ENCODE measurements at places on chromosomes 7 and 10.

- DNase-seq: no peak
Measured at GRCh38 chr7:124779620-124780019, 14.0 kb upstream of the GPR37 start.

GRCh38 chr7:111558991-111559390 is 3.3 kb downstream of the IMMP2L start:
- DNase-seq: no peak

DNA sequence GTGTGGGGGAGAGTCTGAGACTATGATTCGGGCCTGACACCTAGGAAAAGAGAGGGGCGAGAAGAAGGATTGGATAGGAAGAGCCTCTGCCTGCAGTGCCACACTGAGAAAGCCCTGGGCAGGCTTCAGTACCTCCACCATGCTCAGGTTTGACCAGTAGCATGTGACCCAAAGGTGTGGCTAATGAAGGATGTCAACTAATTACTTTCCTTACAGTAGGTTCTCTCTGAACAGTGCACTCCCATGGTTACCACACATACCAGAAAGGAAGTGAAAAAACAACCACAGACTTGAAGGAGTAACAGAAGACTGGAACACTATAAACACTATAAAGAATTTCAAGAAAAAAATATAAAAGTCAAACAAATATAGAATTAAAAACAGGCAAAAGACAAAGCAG is 46.2 kb downstream of the SEM1 start:
- no peak for DNase-seq

DNA sequence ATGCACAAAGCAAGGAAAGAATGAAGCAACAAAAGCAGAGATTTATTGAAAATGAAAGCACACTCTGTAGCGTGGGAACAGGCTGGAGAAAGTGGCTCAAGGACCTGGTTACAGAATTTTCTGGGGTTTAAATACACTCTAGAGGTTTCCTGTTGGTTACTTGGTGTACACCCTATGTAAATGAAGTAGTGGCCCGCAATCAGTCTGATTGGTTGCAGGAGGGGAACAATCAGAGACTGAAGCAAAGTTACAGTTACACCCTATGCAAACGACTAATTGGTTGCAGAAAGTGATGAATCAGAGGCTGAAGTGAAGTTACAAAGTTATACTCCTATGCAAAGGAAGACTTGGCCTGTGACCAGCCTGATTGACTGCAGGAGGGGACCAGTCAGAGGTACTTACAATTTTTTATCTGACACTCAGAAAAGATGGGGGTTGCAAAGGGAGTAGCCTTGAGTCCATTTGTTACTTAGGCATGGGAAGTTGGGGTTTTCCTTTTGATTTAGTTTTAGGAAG is 3.6 kb upstream of the MTPN start:
- DNase-seq: peak; percentile 63

GRCh38 chr10:80281784-80282765 is 7.4 kb downstream of the MAT1A start:
- DNase-seq: no peak

- DNase-seq: no peak
Measured at GRCh38 chr10:95694665-95695064, 938 bp upstream of the TCTN3 start.

GRCh38 chr10:27258492-27258837 is 17.9 kb upstream of the ACBD5 start:
- no peak for DNase-seq

GRCh38 chr10:117980216-117980615 is 66.5 kb downstream of the RAB11FIP2 start:
- DNase-seq: no peak

DNA sequence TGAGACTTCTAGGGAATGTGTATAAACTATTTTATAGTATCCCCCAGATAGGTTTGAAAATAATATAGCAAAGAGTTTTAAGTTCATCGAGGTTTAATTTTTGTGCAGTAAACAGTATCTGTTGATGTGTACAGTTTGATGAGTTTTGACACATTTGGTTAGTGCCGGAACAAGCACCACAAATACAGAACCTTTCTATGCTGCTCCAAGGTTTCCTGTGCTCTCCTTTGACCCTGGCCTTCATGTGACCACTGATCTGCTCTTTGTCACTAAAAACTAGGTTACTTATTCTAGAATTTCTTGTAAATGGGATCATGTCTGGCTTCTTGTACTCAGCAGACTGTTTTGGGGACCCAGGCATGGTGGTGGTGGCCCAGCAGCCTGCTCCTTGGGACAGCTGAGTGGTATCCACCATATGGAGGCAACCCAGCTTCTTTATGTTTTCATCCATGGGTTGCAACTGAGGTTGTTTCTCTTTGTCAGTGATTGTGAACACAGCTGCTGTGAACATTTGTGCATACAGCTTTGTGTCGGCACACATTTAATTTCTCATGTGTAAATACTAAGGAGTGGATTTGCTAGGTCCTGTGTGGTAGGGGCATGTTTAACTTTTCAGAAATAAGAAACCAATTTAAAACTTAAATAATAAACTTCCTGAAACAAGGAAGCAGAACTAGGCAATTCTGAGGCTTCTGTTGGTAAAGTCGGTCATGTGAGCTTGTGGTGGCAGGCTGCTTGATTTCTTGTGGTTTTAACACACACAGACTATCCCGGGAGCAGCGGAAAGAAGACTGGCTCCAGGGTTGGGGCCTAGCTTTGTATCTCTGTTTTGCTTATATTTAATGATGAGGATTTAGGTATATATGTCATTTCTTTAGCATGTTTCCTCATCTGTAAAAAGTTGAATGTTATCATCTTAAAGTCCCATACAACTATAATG is 219.4 kb downstream of the ABCA13 start:
- DNase-seq: no peak

- DNase-seq: no peak
Measured at GRCh38 chr10:71621231-71622153, 98.1 kb downstream of the C10orf105 start.

GRCh38 chr7:37352974-37353948 is 95.4 kb downstream of the ELMO1 start:
- peak; percentile 57 for DNase-seq

DNA sequence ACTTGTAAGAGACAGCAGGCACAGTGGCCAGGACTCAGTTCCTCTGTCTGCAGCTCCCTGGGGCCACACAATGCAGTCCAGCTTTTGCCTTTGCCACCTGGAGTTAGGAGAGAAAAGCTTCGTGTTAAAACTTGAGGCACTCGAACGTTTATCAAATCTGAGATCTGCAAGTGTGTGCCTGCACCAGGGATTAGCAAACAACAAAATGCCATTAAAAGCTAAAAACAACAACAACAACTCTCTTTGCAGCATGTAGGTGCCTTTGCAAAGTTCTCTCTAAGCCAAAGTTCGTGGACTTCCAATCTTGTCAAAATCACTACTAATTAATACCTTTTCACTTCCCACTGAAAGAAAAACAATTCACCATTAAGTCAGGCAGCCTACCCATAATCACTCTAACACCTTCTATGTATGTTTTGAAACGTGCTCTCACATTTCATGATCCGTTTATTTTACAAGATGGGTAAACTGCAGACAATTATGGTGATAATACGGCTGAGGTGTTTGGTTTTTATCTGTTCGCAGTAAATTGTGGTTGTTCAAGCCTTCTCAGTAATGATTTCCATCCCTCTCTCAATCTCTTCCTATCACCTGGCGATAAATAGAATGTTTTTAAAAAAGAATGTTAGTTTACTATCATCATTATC is 36.2 kb upstream of the SDK1 start:
- DNase-seq: no peak

DNA sequence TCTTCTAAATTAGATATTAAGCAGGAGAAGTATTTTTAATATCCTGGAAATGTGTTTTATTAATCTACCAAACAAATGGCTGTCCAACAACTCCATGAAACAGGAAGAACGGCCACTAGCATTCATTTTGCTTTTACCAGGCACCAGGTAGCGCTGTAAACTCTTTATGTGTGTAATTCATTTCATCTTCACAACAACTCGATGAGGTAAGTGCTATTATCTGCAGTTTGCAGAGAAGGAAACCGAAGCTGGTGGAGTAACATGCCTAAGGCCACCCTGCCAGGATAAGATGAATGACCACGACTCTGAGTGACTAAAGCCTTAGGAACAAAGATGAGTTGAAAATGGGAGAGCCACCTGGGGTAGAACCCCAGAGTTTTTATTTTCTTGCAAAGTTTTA is 101.2 kb downstream of the KIAA1217 start:
- no peak for DNase-seq

DNA sequence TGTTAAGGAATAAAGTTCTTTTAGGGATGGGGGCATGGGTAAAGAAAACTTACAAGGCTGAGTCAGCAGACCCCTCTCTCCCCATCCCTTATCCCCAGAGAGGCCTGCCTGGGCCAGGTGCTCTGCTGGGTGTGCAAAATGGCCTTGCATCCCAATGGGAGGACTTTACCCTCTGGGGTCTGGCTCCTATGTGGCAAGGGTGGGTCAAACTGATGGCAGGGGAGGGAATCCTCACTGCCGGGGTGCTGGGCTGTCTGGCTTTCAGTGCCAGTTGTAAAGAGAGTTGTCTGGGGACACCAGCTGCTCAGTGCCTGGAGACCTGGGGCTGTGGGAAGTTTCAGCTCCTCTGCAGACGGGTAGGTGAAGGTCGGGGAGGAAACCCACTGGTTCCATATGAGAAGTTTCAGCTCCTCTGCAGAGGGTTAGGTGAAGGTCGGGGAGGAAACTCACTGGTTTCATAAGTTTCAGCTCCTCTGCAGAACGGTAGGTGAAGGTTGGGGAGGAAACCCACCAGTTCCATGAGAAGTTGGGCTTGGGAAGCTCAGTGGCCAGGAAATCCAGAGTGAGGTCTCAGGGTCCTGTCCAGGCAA is 127.2 kb upstream of the PODXL start:
- no peak for DNase-seq

DNA sequence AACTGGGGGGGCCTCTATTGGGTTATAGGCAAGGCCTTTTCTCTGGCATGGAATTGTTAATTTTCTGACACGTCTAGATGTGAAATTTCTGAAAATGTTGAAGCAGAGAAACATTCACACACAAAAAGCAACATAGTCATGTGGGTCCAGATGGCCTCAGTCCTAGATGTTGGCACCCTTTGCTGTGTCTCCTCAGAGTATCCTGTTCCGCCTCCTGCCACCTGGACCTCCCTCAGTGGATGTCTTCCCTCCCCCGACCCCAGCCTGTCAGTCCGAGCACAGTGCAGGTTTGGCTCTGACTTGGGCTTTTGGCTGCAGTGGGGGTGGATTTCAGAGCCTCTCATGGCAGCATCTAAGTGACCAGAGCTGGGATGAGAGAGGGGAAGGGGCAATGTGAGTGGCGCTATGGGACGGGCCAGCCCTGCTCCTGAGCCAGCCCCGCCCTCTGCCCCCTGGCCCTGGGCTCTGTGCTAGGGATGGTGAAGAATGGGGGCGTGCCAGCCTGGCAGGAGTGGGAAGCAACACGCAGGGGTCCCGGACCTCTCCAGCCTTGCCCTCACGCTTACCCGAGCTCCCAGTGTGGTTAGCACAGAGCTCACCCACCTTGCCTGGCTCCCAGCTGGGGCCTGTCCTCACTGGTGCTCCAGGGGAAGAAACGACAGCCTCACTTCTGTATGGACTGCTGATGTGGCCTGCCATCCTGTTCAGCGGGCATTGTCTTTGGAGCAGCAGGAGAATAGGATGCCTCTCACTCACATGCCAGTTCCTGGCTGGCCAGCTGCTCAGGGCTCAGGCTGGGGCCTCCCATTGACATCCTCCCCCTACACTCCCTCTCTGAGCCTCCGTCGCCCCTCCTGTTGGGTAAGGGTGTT is 6.2 kb downstream of the ATP6V0E2 start:
- DNase-seq: no peak

DNA sequence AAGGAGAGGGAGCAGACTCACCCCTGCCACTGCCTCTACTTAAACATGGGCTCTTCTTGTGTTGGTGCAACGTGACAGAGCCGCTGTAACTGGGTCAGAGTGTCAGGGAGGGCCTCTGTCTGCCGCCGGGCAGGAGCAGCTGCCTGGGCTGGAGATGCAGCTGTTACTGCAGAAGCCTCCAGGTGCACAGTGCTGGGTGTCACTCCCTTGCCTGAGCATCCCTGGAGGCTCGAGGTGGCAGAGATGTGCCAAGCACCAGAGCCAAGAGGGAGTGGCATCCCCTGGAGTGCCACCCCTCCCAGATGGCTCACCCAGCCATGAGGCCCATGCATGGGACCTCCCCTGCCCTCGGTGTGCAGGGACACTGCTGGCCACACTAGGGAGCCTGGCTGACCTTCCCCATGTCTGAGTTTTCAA is 145.7 kb downstream of the PRPF18 start:
- DNase-seq: no peak

DNA sequence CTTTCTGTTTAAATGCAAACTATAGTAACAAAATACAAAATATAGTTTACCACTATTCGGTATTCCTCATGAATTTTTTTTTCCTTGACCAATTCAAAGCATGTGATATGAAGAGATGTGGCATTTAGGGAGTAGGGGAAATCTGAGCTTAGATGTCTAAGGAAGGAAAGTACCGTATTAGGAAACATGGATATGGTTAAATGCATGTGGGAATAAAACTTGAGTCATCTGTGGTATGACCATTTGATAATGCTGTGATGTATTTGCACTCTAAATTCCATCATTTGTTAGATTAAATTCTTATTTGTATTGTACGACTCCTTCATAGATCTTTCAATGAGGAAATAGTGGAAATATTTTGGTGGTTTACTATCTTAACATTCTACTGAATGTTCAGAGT is 19.7 kb downstream of the AHR start:
- DNase-seq: no peak

DNA sequence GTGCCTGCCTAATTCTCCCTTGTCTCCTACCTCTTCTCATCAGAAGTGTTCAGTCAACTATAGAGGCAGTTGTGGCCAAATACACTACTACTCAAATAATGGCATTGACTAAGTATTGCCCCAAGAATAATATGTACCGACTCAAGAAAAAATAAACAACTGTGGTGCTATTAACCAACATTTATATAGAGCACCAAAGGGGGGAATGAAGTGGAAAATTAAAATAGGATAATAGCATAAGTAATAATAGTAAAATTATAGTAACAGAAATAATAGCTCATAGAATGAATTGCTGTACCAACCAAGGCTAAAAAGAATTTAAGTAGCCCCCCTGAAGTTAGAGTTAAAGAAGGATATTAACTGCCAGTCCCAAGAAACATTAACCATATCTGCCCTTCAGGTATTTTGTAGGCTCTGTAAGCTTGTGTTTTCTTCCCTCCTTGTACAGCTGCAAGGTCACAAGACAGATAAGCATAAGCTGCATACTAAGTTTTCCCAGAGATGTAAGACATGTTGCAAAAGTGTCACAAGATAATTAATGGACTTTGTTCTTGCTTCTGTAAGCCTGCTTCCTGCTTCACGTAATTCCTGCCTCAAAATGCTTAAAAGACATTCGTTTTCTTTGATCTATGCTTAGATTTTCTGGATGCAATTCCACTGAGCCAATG is 10.9 kb upstream of the CYREN start:
- no peak for DNase-seq

- DNase-seq: no peak
Measured at GRCh38 chr10:60901561-60902235, 42.3 kb downstream of the RHOBTB1 start.

DNA sequence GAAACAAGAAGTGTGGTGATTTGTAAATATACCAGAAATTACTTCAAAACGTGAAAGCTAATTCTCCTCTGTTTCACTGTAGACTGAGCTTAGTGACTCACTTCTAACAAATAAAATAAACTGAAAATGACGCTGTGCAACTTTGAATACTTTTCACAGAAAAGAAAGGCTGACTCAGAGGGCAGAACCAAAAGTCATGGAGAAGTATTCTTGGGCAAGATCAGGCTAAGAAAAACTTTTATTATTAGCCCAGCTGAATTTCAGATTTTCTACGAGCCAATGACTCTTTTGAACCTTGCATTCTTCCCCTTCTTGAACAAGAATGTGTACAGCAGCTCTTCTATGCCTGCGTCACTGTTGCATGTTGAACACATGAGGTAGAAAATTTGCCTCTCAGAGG is 527.3 kb upstream of the GHITM start:
- DNase-seq: no peak

- DNase-seq: no peak
Measured at GRCh38 chr7:71682841-71683781, 551.2 kb downstream of the GALNT17 start.

Data from effector memory CD4-positive, alpha-beta T cell (primary cell).